ENCODE measurements at places on chromosomes 16 and 17. TPM values are rescaled to one million over a fixed set of nuclear protein-coding genes. Genes with fewer than 3 reads are reported as not detected.

Gene NPTX1
- total RNA-seq, result 2.1 TPM

DNA sequence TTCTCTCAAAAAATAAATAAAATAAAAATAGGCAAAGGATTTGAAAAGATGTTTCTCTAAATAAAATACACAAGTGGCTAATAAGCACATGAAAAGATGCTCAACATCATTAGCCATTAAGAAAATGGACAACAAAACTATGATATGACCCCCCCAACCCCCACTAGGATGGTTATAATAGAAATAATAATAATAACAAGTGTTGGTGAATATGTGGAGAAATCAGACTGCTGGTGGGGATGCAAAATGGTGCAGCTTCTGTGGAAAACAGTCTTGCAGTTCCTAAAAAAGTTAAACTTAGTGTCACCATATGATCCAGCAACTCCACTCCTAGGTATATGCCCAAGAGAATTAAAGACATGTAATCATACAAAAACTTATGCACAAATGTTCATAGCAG is 9.0 kb upstream of the MYCBPAP start:
- DNase-seq, result no peak

Gene CAMKK1
- total RNA-seq, result 9.7 TPM

Gene CD300E
- total RNA-seq, result 7.3 TPM

- no peak for DNase-seq
Measured at GRCh38 chr16:81652798-81653505, 126.1 kb upstream of the PLCG2 start.

- peak; percentile 88 for DNase-seq
Measured at GRCh38 chr17:42659079-42659931, at the start of gene TUBG2. Gene TUBG2, plus strand, starts transcription at chr17:42659284. Its CDS starts 220 bp downstream, at chr17:42659504.

Gene PRAC1
- not detected for total RNA-seq

- DNase-seq, result no peak
Measured at GRCh38 chr17:69350911-69351310, 24.0 kb upstream of the ABCA5 start.

DNA sequence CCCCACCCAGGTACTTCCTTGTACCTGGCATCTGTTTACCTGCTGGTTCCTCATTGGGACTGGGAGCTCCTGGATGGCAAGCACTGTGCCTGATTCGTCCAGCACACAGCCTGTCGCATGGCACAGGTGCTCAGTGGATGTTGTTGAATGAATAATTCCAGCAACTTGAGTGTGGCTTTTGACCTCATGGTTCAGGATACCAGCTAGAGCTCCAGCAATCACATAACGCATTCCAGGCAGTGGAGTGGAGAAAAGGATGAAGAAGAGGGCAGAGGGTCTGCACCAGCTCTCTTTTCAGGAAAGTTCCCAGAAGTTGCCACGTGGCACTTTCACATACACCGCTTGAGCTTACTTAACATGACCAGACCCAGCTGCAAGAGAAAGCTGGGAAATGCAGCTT is 1.3 kb upstream of the CAMKK1 start:
- no peak for DNase-seq

DNA sequence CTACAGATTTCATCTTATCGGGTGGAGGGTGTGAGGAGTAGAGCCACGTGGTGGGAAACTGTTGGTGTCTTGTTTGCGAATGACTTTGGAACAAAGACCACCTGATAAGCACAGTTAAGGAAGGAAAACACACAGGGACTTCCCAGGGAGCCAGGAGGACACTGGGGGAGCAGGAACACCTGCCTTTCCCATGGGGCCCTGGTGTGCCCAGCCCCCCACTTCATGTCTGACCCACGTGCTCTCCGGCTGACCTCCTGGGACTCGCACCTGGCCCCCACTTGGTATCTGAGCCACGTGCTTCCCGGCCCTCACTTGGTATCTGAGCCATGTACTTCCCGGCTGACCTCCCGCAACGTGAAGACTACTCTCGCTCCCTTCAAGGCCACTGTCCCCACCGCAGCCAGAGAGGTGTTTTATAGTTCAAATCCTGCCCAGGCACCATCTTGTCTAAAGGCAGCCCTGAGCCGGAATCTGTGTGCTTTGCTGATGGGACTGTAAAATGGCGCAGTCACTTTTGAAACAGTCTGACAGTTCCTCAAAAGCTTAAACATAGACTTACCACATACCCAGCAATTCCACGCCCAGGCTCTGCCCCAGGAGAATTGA is 5.4 kb upstream of the CSNK1D start:
- no peak for DNase-seq

GRCh38 chr16:1071561-1072225 is 854 bp upstream of the SSTR5 start:
- DNase-seq, result no peak

- no peak for DNase-seq
Measured at GRCh38 chr16:85946541-85947124, 47.7 kb downstream of the IRF8 start.

- no peak for DNase-seq
Measured at GRCh38 chr17:37607637-37608331, 1.4 kb downstream of the SYNRG start.

- DNase-seq, result no peak
Measured at GRCh38 chr16:58109330-58109729, 19.9 kb downstream of the CFAP20 start.

DNA sequence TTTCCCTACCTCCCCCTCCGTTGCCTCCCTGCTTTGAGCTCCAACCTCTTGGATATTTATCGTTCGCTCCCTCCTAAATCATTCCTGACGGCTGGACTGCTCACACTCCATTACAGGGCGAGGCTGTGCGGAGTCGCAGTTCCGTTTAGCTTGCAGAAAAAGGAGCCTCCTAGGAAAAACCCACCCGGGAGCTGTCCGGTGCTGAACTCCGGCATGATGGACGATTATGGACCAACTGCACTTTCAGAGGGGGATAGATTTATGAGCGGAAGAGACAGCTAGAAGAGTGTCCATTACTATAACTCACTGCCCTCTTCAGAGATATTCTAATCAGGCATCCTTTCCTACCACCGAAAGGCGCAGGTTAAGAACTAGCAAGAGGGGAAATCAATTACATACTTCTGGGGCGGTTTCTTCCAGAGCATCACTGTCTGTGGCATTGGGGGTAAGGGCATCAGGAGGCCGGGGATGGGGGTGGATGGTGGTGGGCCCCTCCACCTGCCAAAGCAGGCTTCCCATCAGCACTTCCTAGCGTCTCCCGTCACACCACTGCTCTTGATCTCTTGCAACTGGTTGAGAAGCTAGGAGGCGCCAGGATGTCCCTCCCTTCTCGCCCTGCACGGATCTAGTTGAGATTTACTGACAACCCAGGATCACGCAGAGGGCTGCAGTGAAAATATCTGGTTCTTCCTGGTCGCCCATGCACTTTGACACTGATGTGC is 251.2 kb downstream of the ENGASE start:
- DNase-seq, result no peak

Gene CES5A
- total RNA-seq, result not detected

Gene NOB1
- 30.3 TPM for total RNA-seq

- peak; percentile 75 for DNase-seq
Measured at GRCh38 chr17:67434061-67434525, 57.0 kb downstream of the PITPNC1 start.

Gene CLEC18A
- 2.7 TPM for total RNA-seq

GRCh38 chr17:34413443-34414119 is 50.5 kb upstream of the CCL1 start:
- DNase-seq, result no peak

DNA sequence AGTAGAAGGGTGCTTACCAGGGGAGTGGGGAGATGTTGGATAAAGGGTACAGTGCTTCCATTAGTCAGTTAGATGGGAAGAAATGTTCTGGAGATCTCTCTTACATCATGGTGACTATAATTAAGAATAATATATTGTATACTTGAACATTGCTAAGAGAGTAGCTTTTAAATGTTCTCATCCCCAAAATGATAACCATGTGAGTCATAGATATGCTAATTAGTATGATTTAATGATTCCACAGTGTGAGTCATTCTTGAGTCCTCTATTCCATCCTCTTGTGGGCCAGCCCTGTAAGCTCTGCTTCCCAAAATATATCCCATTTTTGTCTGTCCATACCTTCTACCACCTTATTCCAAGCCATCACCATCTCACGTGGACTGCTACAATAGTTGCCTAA is 80.6 kb upstream of the CDH11 start:
- DNase-seq, result no peak

Gene CCT6B
- total RNA-seq, result 1.5 TPM

Gene WNK4
- 0.47 TPM for total RNA-seq

- DNase-seq, result no peak
Measured at GRCh38 chr16:65314627-65315008, 192.8 kb upstream of the CDH11 start.

DNA sequence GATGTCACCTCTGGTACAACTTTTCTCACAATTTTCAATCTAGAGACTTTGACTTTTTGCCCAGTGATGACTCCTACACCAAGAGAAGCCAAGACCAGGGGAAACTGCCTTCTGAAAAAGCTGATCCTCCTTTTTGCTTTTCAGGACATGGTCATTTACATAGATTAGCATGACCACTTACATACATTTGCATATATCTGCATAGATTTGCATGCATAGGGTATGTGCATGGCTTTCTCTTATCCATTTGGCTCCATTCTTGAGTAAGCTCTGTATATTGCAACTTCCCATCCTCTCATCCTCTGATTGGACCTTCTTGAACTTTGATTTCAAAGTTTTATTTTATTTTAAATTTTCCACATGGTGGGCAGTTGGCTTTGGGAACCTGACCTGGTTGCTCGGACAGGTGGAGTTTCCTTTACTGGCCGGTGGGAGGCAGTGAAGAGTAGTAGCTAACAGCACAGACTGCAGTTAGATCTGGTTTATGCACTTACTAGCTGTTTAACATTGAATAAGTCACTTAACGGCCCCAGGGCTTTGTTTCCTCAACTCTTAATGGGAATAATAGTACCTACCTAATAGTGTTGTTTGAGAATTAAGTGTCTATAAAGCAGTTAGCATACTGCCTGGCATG is 92.9 kb downstream of the GPR139 start:
- DNase-seq, result no peak

DNA sequence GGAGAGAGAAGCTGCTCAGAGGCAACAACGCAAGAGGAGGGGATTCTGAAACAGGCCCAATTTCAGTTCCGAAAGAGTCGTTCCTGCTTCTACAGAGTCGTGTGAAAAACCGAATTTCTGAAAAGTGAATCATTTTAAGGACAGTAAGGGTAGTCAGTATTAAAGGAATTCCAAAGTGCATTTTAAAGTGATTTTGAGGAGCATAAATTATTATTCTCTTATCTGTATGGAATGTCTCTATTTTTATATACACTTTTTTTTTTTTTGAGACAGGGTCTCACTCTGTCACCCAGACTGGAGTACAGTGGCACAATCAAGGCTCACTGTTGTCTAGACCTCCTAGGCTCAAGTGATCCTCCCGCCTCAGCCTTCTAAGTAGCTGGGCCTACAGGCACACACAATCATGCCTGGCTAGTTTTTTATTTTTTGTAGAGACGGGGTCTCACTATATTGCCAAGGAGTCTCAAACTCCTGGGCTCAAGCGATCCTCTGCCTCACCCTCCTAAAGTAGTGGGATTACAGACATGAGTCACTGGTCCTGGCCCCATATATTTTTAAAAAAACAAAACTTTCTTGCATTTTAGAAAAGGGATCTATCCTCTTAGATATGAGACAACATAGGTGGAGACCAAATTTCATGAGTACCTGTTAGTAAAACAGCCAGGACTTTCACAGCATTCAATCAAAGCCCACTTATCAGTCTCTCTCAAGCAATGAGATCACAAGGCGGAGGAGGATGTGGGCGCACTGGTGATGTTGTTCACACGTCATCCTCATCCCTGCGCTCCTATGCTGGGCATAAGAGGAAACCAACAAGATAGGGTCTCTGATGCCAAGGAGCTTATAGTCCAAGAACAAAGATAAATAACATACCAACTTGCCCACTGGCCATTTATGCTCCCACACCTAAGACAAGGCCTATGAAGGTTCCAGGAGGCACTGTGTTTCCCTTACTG is 53.2 kb downstream of the SMG6 start:
- DNase-seq, result no peak

Gene HOXB1
- total RNA-seq, result not detected

Gene ITGA2B
- 5.2 TPM for total RNA-seq

Gene KRT20
- not detected for total RNA-seq

GRCh38 chr16:22979038-22979437 is 165.1 kb downstream of the HS3ST2 start:
- DNase-seq, result no peak

- peak; percentile 69 for DNase-seq
Measured at GRCh38 chr17:43832168-43832975, 574 bp downstream of the MPP3 start.

Gene SOX9
- total RNA-seq, result 4.3 TPM

Gene SNN
- total RNA-seq, result 25.5 TPM

DNA sequence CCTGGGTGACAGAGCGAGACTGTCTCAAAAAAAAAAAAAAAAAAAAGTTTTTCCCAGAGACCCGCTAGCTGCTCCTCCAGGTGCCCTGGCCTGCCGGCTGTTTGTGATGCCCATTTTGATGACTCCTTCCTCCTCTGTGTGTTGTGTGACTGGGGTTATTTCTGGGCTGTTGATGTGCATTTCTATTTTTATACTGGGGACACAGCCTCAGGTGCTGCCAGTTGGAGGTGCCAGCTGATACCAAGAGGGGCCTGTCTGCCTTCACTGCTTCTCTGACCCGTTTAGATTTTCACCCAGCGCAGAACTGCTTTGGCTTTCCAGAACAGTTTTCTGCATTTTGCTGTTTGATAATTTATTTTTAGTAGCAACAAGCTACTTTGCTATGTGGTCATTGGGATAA is 6.7 kb downstream of the PLA2G15 start:
- DNase-seq, result no peak

GRCh38 chr17:40348562-40349476 is 15.7 kb downstream of the GJD3 start:
- DNase-seq, result no peak

GRCh38 chr17:77506371-77506991 is 365.7 kb downstream of the SEC14L1 start:
- no peak for DNase-seq

- peak; percentile 76 for DNase-seq
Measured at GRCh38 chr16:10688291-10688690, 6.4 kb downstream of the TEKT5 start.

Measured in lower lobe of right lung (tissue), 2 donors.